ENCODE measurements at places on chromosomes 4 and X. TPM values are rescaled to one million over a fixed set of nuclear protein-coding genes. Genes with fewer than 3 reads are reported as not detected.
A peak's percentile ranks its signal among the peaks of the same experiment; 100 is the strongest.

PRRG3 gene
- total RNA-seq, result 0.32 TPM

GAGE12F gene
- total RNA-seq, result not detected

TCEAL2 gene
- total RNA-seq, result 0.32 TPM

- no peak for DNase-seq
These were observed 72.4 kb upstream of the NR3C2 start for GRCh38 chr4:148514581-148514980.

GRCh38 chr4:155807021-155807420 lies 48.2 kb downstream of the GUCY1B1 start:
- DNase-seq, result no peak

GRCh38 chr4:7029212-7029611 lies 14.0 kb upstream of the TADA2B start:
- no peak for DNase-seq

DNA sequence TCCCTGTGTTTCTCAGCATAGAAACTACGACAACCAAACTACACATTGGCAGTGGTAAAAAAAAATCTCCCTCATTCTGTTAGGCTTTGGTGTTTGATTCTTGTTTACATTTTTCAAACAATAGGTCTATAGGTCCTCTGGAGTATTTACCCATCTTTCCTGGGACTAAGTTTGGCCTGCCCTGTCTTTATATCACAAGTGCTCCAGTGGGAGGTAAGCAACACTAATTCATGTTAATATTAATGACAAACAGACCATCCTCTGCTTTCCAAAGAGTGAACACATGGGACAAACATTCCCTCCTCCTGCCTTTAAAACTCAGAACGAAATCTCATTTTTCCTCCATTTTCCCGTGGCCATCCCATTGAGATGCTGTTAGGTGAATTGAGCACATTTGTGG lies 514.1 kb upstream of the INTU start:
- DNase-seq, result no peak

GRCh38 chr4:8510191-8510590 lies 69.6 kb downstream of the TRMT44 start:
- DNase-seq, result no peak

DNA sequence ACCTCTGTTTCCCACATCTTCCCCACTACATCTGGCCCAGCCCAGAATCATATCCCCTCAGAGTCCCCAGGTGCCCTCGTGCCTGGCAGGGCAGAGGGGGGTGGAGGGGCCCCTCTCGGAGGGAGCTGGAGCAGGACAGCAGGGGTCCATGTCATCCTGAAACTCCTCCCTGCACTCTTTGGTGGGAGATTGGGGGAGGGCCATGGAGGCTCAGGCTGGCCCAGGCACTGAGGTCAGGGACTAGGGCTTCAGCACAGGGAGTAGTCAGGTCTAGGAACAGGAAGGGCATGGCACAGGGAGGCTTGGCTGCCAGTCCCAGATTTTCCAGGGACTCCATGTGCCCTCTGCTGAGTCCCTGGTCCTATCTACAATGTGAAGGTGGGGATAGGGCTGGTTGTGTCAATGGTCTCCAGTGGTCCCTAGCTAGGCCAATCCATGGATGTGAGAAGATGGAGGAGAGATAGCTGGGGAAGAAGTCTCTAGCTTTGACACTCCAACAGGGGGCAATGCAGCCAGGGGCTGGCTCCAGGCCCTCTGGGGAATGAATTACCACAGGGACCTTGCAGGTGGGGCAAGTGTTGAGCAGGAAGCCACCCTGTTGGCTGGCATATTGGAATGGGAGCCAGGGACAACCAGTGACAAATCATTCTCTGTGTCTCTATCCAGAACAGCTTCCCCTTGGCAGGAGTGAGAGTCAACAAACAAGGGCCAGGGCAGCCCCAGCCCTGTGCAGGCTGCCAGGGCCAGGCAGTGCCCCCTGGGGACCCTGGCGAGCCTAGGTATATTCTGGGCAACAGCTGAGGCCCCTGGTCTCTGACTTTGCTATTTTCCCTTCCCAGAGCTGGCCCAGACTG lies 154.4 kb downstream of the EFNB1 start:
- DNase-seq, result peak; percentile 68

- no peak for DNase-seq
These were observed 89.0 kb upstream of the STOX2 start for GRCh38 chr4:183816077-183816476.

- DNase-seq, result no peak
These were observed 44.2 kb downstream of the CLDN34 start for GRCh38 chrX:10011261-10011931.

- no peak for DNase-seq
These were observed at the start of gene RUFY3 for GRCh38 chr4:70721747-70722146. Gene RUFY3, plus strand, starts transcription at chr4:70721964. Its CDS starts 610 bp downstream, at chr4:70722574.

DNA sequence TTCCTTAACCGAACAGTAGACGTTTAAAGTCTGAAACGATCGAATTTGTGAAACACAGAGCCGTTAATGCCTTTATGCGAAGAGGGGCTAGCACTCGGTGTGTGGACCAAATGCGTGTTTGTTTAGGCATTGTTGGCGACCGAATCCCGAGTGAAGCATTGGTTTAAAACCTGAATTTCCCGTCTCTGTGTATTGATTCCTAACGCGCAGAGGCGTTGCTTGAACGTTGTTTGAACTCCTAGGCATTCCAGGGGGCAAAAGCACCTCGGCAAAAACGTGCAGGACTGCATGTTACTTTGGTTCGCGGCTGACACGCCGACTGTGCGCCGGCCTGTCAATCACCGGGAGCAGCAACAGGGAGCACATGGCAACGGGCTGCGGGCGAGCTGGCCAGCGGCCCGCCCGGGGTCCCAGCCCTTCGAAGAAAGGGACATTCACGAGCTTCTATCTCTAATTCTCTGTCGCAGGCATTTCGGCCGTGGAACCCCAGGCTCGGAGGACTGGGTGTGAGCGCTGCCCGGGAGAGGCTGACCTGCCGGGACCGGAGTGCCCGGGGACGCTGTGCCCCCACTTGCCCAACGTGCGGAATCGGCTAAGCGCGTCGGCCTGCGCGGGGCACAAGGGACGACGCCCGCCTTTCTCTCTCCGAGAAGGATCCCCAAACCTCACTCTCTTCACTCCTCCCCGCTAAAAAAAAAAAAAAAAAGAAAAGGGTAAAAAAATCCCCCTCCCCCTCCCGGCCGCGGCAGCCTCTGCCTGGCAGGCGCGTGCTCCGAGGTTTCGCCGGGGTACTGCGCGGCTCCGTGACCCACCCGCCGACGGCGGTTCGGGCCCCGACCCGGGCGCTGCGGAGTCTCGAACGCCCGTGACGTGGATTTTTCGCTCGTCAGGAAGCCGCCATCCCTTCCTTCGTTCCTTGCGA lies 810 bp downstream of the SPRY1 start:
- no peak for DNase-seq

- peak; percentile 80 for DNase-seq
These were observed 28.2 kb downstream of the NELFA start for GRCh38 chr4:1980561-1981041.

DNA sequence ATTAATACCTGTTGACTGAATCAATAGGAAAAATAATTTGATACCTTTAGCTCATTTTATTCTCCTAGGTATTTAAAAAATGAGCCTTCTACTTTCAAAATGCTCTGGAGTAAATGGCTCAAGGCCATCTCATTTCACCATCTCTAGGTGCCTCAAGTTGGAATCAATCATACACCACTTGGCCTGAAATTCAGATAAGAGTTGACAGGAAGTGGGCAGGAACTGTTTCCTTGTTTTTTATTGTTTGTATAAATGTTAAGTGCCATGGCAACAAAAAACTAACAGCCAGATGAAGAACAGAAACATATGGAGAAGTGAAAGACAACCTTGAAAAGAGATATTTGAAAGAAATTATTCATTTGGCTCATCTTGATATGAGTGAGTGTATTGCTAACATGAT lies 12.4 kb downstream of the LIMCH1 start:
- DNase-seq, result no peak

DNA sequence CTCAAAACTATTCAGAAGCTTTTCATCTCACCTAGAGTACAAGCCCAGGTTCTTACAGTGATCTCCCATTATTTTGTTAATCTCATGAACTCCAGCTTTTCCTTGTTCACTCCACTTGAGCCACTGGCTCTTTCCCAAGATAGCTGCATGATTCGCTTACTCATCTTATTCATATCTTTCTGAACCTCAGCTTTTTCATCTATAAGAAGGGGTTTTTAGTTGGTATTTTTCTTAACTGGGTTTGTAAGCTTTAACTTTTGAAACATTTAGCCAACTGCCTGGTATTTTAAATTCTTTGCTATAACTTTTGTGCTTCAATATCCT lies 24.0 kb downstream of the GIMD1 start:
- no peak for DNase-seq

GRCh38 chr4:100778431-100778830 lies 260.6 kb upstream of the EMCN start:
- no peak for DNase-seq

DNA sequence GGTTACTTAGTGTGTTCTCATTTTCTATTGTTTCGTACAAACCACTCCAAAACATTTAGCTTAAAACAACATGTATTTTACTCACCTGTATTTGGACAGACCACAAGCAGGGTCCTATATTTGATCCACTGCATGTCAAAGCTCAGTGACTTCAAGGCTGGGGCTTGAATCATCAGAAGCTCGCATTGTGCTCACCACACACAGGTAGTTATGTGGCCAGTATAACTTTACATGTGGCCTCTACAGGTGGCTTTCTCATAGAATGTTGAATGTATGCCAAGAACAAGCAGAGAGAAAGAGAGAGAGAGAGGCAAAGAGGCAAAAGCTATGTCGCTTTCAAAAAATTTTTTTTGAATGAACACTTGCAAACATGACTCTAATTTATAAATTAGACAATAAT lies 107.6 kb downstream of the QRFPR start:
- DNase-seq, result no peak

DNA sequence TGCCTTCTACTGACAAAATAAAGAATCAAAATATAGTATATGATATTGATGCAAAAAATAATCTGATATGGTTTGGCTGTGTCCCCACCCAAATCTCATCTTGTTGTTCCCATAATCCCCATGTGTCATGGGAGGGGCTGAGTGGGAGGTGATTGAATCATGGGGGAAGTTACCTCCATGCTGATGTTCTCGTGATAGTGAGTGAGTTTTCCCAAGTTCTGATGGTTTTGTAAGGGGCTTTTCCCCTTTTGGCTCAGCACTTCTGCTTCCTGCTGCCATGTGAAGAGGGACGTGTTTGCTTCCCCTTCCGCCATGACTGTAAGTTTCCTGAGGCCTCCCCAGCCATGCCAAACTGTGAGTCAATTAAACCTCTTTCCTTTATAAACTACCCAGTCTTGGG lies 70.2 kb downstream of the TMEM165 start:
- DNase-seq, result no peak

DNA sequence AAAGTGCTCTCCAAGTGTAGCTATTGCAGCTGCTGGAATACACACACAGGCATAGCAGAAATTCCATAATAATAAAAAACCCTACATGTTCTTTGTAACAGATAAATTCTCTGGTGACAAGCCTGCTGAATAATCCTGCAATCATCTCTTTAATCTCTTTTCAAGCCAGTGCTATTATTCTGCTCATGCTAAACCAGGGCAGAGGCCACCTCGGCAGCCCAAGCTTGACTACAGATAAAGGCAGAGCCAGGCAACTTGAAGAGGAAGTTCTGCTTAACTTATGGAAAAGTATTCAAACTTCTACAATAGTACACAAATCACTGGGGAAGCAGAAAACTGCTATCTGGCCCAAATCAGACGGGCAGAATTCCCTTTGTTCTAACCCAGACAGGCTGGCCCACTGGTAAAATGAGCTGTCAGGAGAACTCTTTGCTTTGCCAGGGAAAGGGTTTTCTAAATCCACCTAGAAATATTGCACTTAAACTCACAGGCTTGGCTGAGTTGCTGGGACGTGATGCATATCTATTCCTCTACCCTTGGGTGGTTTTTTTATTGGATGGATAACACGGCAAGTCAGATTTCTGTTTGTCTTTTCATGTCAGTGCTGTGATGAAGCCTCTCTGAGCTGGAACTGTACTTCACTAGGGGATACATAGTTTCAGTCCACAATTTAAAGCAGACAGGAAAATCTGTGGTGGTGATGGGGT lies 70.5 kb downstream of the GATB start:
- no peak for DNase-seq

GRCh38 chr4:126451237-126451873 lies 1136.6 kb downstream of the FAT4 start:
- no peak for DNase-seq

DNA sequence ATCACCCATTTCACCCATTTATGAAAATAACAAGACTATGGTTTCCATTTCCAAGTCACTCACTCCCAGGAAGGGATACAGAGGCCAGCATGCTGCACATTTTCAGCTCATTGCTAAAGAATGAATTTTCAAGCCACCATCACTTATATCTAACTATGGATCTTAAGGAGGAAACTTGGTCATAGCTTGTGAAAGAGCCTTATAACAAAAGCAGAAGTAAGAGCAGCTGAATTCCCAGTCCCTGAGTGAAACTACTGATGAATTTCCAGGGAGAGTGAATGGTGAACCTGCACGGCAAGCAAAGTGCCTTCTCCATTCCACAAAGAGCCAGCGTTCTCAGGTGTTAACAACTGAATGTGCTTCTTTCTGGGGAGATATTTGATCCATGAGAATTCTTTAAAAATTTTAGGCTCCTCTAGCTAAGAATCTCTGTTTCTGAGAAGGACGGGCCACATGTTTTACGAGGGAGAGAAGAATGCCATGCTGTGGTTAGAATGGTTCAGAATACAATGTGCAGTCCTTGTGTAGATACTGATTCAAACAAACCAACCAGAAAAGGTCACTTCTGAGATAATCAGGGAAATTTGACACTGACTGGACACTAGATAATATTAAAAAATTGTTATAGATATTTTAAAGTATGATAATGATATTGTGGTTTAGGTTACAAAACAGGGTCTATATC lies 24.0 kb downstream of the BTC start:
- no peak for DNase-seq

DNA sequence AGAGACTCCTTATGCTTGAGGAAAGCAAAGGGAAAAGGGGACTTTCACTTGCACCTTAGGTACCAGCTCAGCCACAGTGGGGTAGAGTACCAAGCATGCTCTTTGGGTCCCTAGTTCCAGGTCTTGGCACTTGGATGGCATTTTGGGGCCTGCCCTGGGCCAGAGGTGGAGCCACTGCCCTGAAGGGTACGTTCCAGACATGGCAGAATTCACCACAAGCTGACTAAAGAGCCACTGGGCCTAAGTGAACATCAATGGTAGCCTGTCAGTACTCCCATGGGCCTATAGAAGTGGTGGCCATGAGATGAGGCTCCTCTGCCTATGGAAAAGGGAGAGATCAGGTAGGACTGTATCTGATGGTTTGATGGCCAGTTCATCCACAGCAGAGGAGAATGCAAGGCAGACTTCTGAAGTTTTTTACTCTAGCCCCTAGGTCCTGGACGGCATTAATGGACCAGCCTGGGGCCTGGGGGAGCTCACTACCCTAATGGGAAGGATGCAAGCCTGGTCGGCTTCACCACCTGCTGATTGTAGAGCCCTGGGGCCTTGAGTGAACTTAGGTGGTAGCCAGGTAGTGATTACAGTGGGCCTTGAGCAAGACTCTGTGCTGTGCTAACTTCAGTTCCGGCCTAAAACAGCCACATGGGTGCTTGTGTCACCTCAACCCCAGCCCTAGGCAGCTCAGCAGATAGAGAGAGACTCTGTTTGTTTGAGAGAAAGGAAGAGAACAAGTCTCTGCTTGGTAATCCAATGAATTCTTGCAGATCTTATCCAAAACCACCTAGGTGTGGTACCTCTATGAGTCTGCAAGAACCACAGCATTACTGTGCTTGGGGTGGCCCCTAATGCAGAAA lies 19.8 kb upstream of the HSFX4 start:
- DNase-seq, result no peak

GRCh38 chr4:114046331-114046730 lies 66.9 kb upstream of the ARSJ start:
- no peak for DNase-seq

GRCh38 chr4:2812612-2813354 lies 19.9 kb downstream of the SH3BP2 start:
- DNase-seq, result no peak

Measured in mesenteric fat pad (tissue), 1 donor.